Large intestine (tissue), 12 donors: ENCODE measurements at places on chromosomes 5 and 9. TPM values are rescaled to one million over a fixed set of nuclear protein-coding genes. Genes with fewer than 3 reads are reported as not detected.

DNA sequence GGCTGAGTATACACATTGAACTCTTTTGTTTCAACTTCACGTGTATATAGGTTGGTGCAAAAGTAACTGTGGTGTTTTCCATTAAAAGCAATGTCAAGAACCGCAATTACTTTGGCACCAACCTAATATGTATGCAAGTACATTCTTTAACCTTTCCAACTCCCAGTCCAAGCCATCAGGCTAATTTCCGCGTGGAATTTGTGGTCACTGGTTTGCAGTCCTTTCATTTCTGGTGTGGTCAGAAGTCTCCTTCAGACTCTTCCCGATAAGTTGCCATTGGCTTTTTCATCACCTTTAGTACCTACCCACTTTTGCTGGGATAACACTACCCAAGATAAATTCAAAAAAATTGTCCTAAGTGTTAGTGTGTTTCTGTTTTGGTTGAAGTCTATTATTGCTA is 84.0 kb downstream of the RGS3 start:
- no peak for DNase-seq

DNA sequence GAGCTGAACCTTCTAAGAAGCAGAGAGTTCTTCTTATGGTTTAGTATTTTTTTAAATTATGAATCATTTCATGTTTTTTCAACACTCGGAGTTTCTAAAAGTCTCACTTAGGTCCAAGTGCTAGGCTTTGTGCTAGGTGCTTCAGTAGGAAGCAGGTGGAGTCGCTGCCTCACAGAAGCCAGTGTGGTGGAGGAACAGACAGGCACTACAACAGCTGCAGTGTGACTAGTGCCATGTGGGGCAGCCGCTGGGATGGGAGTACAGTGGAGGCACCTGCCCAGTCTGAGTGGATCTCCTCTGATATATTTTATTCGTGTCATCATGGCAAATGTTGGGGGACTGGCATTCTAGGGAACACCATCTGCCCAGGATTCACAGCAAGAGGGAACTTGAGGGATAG is 15.3 kb downstream of the PCDHGC5 start:
- DNase-seq = no peak

GRCh38 chr5:54658010-54658409 is 140.5 kb downstream of the SNX18 start:
- peak; percentile 69 for DNase-seq

ADAMTSL2 gene
- 0.69 TPM for polyA plus RNA-seq

SOWAHA gene
- polyA plus RNA-seq = 54.3 TPM
